ENCODE measurements at places on chromosomes 2 and 18.
A peak's percentile ranks its signal among the peaks of the same experiment; 100 is the strongest.

GRCh38 chr2:42568401-42569115 lies at the start of gene MTA3:
TSS of gene MTA3 (plus strand) at chr2:42568632. CDS start at chr2:42568746, 114 bp downstream.
- peak; percentile 75 for DNase-seq

- no peak for DNase-seq
Measured at GRCh38 chr2:176139661-176140512, 10.4 kb downstream of the HOXD8 start.

- DNase-seq: no peak
Measured at GRCh38 chr2:135798275-135798705, 38.7 kb downstream of the LCT start.

DNA sequence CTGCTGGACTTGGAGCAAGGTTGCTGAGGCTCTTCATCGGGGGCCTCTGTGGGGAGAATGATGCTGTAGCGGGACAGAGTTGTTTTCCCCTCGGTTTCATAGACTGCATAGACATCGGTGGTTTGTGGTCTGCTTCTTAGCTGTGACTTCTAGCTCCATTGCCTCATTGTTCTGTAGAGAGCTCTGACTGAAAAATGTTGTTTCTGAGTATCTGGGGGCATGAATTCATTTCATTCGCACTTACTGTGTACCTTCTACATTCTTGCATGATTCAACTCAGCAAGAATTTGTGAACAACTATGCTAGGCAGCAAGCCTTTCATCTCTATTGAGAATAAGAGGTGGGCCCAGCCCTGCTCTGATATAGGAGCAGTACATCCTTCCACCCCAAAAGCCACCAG lies 406.8 kb downstream of the NBAS start:
- no peak for DNase-seq

- no peak for DNase-seq
Measured at GRCh38 chr2:72003796-72004195, 143.9 kb downstream of the CYP26B1 start.

GRCh38 chr2:105055613-105056012 lies 17.7 kb downstream of the MRPS9 start:
- no peak for DNase-seq

GRCh38 chr2:68714866-68715265 lies 19.7 kb upstream of the ARHGAP25 start:
- DNase-seq: peak; percentile 29

GRCh38 chr2:85589181-85589580 lies 5.0 kb downstream of the VAMP5 start:
- no peak for DNase-seq

GRCh38 chr2:203870481-203870880 lies 2.9 kb downstream of the CTLA4 start:
- no peak for DNase-seq

GRCh38 chr2:121272596-121272995 lies 12.4 kb downstream of the TFCP2L1 start:
- DNase-seq: no peak

Data from head of caudate nucleus (tissue), 42 donors.